Subcutaneous preadipocyte (primary cell): ENCODE measurements at places on chromosomes 2 and 18. TPM values are rescaled to one million over a fixed set of nuclear protein-coding genes. Genes with fewer than 3 reads are reported as not detected.

Gene GPR45
- total RNA-seq, result not detected in 2 replicates

Gene CCDC148
- total RNA-seq, result 0.37 and 0.39 TPM in 2 replicates

Gene TXNDC2
- total RNA-seq, result under 0.01 TPM in 1 of 2 replicates, not detected in the other

Gene SLC11A1
- under 0.01 and 0.20 TPM in 2 replicates for total RNA-seq

Gene EMILIN1
- 36.7 and 51.6 TPM in 2 replicates for total RNA-seq

Gene HRH4
- under 0.01 TPM in 1 of 2 replicates, not detected in the other for total RNA-seq

Gene CPS1
- total RNA-seq, result 15.4 and 35.2 TPM in 2 replicates

Gene BCL11A
- total RNA-seq, result under 0.01 TPM in 1 of 2 replicates, not detected in the other

Gene SCN3A
- not detected in 2 replicates for total RNA-seq

Gene COMMD1
- total RNA-seq, result 29.5 and 47.8 TPM in 2 replicates

Gene NT5C1B
- total RNA-seq, result not detected in 2 replicates

Gene KCNG2
- total RNA-seq, result not detected in 2 replicates

Gene RAX
- not detected in 2 replicates for total RNA-seq

Gene MAP3K19
- not detected in 2 replicates for total RNA-seq

Gene TSN
- total RNA-seq, result 35.3 and 47.3 TPM in 2 replicates

Gene RTN4
- 222 and 242 TPM in 2 replicates for total RNA-seq

Gene ZNF385B
- total RNA-seq, result under 0.01 and 0.37 TPM in 2 replicates

Gene SCN9A
- total RNA-seq, result 0.37 and 0.78 TPM in 2 replicates

Gene POU3F3
- 0.37 and 18.2 TPM in 2 replicates for total RNA-seq

Gene ST8SIA5
- total RNA-seq, result under 0.01 and 0.20 TPM in 2 replicates

Gene GREB1
- total RNA-seq, result 0.78 and 1.1 TPM in 2 replicates

Gene SPDYA
- 0.59 and 0.73 TPM in 2 replicates for total RNA-seq

Gene CYP1B1
- 63.3 and 145 TPM in 2 replicates for total RNA-seq

Gene SERPINB11
- total RNA-seq, result not detected in 2 replicates

Gene PLGLB2
- 0.73 and 2.0 TPM in 2 replicates for total RNA-seq

Gene QPCT
- total RNA-seq, result 4.4 and 6.5 TPM in 2 replicates

Gene ADAM23
- total RNA-seq, result 3.1 and 3.7 TPM in 2 replicates

Gene SULT6B1
- total RNA-seq, result not detected in 2 replicates

Gene CROCC2
- 0.20 and 0.37 TPM in 2 replicates for total RNA-seq

Gene SLC14A1
- total RNA-seq, result under 0.01 and 1.2 TPM in 2 replicates

Gene SLC19A3
- 1.4 and 1.8 TPM in 2 replicates for total RNA-seq

Gene PARD3B
- 6.6 and 6.8 TPM in 2 replicates for total RNA-seq

Gene COLEC11
- total RNA-seq, result 0.37 and 0.59 TPM in 2 replicates

Gene NGEF
- total RNA-seq, result 5.9 and 6.2 TPM in 2 replicates

Gene IRS1
- total RNA-seq, result 21.3 and 48.5 TPM in 2 replicates

Gene WDCP
- 8.1 and 12.7 TPM in 2 replicates for total RNA-seq

Gene CFLAR
- total RNA-seq, result 61.2 and 76.4 TPM in 2 replicates

Gene ACTR3
- total RNA-seq, result 176 and 216 TPM in 2 replicates

Gene CYP26B1
- 2.5 and 6.6 TPM in 2 replicates for total RNA-seq

Gene RUFY4
- not detected in 2 replicates for total RNA-seq

Gene PLCL1
- 0.20 and 0.37 TPM in 2 replicates for total RNA-seq

Gene AMER3
- total RNA-seq, result not detected in 2 replicates

Gene ITGB6
- under 0.01 and 0.20 TPM in 2 replicates for total RNA-seq

Gene COL4A3
- total RNA-seq, result under 0.01 TPM in 2 replicates

Gene PDE11A
- total RNA-seq, result not detected in 2 replicates

Gene TTN
- total RNA-seq, result 1.1 and 2.7 TPM in 2 replicates

Gene MGAT4A
- total RNA-seq, result not detected in 2 replicates
